ENCODE measurements at places on chromosomes 7 and 10.

GRCh38 chr10:133070810-133071209, 16.9 kb upstream of the ADGRA1 start:
- DNase-seq: no peak

DNA sequence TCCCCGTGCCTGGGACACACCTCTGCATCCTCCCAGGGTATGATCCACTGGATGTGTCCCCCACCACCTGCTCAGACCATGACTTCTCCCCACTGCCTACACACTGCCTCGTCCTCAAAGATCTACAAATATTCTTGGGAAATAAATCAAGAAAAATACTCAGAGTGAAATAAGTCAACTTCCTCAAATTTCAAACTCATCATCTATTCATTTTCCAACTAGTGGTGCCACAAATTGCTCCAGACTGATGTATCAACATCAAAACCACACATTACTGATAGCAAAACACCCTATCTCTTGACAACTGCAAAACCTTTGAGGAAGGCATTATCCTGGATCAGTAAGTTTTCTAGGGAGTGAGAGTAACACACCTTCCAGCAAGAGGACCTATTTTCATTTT, 87.7 kb downstream of the GRB10 start:
- no peak for DNase-seq

- no peak for DNase-seq
These were observed 43.6 kb upstream of the CDK14 start for GRCh38 chr7:90552521-90552920.

GRCh38 chr10:107103174-107104025, 61.1 kb downstream of the SORCS1 start:
- no peak for DNase-seq

- peak; percentile 89 for DNase-seq
These were observed 7.5 kb downstream of the DYNC2I1 start for GRCh38 chr7:158863611-158864506.

DNA sequence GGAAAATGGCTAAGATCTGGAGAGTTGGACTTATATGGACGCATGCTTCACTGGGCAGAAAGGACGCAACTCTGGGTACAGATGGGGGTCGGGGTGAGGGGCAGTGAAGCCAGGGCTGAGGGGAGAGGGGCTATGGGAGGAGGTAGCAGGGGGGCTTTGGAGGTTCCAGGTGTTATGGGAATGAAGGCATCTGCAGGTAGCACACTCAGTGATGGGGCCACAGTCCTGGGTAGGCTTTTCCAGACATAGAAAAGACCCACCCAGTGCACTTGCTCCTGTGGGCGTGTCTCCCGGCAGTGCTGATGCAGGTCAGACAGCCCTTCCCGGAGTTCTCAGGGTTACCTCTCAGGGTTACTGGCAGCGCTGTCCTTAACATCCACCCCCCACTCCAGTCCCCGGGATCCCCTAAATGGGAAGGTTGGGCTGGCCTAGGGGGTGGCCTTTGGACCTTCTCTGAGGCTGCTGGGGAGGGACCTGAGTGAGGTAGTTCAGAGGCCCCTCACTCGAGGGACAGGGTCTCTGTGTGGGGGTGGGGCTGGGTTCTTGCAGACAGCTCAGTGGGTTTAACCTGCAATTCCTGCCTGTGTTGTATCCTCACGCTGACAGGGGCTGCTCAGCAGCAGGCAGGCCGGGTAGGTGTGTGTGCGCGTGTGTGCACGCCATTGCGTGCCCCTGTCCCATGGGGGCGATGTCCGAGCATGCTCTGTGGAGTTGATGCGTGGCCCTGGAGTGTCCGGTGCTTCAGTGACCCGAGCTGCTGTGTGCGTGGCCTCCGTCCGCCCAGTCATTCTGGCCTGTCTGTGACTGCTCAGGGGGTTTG, 6.2 kb downstream of the ZYX start:
- DNase-seq: no peak

DNA sequence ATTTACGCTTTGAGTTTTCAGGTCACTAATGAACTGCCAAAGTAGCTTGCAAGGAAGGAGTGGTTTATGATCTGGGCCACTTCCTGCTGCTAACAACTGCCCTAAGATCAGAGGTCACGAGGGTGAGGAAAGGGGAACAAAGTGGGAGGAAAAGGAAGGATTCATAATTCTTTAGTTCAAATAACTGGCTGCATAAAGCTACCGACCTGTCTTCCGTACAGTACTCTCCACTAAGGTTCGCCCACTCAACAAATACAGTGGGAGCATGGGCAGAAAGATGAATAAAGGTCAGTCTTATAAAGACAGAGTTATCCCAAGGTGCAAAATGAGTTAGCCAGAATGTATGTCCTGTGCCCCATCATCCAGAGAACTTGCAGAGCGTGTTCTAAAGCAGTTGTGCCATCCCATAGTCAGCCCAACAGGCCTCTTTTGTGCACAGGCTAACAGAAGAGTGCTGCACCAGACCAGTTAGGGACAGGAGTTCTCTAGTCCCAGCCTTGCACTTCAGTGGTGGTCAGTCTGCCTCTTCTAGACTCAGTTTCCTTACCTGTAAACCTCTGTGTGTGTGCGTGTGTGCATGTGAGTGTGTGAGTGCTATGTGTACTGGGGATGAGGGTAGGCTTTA, 65.9 kb downstream of the CREB3L2 start:
- DNase-seq: no peak

DNA sequence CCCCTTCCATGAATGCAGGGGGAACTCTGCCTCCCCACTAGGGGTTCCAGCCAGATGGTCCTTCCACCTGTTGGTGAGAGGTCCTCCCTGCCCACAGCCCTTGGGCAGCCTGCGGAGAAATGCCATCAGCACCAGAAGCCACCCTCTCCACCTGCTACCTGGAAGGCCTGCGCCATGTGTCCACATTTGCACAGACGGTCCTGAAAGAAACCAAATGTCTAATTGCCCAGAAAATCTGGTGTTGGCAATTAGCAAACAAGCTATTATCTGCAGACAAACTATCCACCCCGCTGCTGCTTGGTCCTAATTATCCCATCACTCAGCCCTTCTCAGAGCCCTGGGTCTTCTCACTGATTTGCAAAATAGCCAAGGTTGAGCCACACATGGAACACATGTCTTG, 32.3 kb downstream of the HSPA12A start:
- DNase-seq: no peak

- no peak for DNase-seq
These were observed 332.9 kb downstream of the PTEN start for GRCh38 chr10:88196291-88196690.

DNA sequence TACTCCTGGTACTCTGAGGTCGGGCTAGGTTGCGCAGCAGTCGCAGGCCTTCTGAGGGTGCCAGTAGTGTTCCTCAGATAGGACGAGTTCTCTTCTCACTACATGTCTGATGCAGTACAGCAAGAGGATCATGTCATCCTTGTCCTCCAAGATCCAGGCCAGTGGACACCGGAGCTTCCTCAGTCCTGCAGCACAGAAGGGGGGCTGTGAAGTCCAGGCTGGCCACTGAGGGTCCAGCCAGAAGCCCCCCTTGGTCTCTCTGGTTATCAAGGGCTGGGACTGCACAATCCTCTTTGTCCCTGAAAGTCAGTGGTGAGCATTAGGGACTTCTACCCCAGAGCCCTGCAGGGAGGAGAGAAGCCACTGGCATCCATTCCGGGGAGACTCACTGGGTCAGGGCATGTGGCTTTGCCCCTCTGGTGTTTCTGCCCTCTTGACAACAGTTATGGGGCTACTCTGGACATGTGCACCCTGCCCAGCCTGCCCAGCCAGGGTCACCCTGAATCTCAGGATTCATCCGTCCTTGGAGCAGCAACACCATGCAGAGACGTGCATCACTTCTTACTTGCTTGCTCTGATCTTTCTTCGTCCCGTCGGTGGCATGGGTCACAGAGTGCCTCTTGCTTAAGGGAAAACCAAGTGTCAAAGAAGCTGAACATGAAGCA, 125.7 kb downstream of the ADCY1 start:
- no peak for DNase-seq

- DNase-seq: peak; percentile 69
These were observed 102.2 kb downstream of the MYOF start for GRCh38 chr10:93379731-93380575.

DNA sequence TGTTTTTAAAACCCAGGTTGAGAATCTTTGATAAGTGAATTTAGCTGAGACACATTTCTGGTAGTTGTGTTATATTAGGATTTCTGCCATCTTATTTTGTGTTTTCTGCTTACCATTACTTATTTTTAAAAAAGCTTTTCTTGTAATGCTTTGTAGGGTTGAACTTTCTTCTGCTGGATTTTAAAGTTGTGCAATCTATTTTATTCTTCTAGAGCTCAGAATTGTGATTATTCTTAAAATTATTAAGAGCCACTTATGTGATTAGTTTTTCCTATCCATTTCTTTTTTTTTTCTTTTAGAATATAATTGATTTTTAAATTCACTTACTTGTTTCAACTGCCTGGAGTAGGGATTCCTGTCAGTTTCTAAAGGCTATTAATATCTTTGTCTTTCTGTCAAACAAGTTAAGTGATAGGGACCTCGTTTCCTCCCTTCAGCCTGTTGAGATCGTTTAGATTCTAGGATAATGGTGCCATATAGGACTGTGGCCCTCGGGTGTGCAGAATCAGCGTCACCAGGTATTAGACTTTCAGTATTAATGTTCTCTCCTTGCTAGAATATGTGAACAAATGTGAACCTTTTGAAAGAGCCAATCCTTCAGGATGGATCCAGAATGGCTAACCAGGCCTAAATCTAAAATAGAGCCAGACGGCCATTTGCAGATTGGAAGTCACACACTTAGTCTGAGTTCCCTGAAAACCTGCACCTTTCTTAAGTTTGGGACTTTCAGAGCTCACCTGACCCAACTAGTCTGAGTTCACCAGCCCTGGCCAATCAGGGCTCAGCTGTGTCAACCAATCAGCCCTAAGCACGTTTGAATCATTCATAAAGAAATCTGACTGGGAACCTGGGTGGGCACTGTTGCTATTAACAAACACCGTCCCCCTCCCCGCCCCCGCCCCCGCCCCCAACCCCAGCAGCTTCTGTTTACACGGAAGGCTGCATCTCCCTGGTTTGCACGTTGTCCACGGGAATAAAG, 26.2 kb downstream of the CUX1 start:
- DNase-seq: no peak

DNA sequence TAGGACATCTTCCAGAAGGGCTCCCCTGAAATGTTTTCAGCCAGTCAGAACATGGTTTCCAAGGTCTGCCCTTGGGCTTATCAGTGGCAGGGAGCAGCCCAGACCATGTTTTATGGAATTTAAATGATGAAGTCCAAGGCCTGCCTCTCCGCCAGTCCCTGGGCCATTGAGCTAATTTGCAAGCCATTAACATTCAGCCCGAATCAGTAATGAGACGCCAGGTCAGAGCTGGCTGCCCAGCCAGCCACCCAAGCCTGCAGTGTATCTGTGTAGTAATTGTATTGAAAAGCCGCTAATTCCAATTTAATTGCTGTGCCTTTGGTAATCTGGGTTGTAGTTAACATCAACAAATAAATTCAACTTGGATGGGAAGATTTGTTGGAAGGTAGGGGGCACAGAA, 131.4 kb downstream of the PAXIP1 start:
- no peak for DNase-seq

DNA sequence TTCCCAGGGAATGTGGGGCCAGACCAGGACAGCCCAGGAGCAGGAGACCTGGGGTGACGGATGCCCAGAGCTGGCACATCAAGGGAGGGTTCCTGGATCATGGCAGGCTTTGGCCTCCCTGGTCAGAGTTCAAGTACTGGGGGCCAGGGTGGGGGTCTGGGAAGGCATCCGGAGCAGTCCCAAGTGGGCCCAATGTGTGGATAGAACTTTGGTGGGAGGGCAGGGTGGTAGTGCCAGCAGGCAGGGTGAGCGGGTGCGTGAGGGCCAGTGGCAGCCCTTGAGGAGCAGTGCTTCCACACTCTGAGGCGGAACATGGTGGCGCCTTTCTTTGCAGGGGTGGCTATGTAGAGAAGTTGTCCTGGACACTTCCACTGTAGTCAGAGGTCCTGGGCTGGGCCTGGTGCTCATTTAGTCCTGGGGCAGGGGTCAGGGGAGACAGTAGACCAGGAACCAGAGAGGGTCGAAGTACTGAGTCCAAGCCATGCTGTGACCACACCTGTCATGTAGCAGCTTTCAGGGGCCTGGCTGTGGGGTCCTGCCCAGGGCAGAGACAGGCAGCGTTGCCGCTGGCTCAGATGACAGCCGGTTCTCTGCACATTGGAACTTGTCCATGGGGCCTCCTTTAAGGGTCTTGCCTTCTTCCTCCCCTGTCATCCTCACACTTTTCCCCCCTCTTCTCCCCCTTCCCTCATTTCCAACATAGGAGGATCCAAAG, 22.2 kb upstream of the CSGALNACT2 start:
- no peak for DNase-seq

- DNase-seq: no peak
These were observed 404.7 kb downstream of the ARL4A start for GRCh38 chr7:13091974-13092707.

- no peak for DNase-seq
These were observed 1.4 kb downstream of the SMO start for GRCh38 chr7:129189661-129190310.

DNA sequence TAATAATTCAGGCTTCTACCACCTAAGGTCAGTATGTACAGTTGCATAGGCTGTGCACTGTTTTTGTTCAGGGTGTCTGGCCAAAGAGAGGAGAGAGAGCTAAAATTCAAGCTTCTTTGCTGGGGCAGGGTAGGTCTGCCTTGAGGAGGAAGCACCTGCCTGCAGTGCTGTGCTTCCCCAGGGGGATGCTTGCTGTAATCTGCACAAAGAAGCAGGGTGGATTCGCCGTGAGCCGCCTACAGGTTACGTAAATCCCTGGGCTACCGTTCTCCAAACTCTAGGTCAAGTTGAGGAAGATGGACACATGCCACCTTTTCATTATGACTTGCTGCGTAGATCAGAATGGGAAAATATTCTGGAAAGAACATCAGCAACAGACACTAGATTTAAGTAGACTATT, 543.3 kb downstream of the TNS3 start:
- no peak for DNase-seq

DNA sequence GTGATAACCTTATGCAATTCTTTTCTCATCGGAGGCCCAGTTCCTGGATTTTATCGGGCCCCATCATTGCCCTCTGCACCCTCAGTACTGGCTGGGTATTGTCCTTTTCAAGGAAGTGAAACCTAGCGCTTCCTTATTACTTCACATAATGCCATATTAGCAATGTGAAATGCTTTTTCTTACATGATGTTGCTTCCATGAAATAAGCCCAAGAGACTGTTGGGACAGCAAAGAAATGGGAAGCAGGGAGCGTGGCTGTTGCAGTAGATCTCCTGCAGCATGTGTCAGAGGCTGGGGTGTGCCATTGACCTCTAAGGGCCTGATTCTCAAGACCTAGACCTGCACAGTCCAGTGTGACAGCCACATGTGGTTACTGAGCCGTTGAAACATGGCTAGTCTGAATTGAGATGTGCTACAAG, 8.1 kb downstream of the CHN2 start:
- DNase-seq: no peak

GRCh38 chr10:62492012-62492869, 118.1 kb downstream of the ZNF365 start:
- DNase-seq: peak; percentile 28

DNA sequence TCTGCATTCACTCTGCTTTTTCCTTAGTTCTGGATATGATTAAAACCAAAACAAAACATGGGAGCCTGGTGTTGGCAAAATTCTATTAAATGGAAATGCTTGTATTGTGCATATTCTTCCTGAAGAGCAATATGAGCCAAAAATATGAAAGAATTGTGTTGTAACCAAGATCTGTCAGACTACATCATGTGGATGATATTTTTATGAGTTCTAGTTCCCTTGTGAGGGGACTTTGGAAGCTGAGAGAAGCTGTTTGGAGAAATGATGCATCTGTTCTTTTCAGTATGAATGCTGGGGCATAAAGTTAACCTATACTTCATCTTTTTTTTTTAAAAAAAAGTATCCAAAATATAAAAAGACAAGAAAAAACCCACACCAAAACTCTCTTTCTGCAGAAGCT, 782.7 kb downstream of the ANKRD7 start:
- DNase-seq: no peak

Data from fibroblast of skin of right quadriceps (primary cell).